ENCODE measurements at places on chromosomes 5 and 9.

DNA sequence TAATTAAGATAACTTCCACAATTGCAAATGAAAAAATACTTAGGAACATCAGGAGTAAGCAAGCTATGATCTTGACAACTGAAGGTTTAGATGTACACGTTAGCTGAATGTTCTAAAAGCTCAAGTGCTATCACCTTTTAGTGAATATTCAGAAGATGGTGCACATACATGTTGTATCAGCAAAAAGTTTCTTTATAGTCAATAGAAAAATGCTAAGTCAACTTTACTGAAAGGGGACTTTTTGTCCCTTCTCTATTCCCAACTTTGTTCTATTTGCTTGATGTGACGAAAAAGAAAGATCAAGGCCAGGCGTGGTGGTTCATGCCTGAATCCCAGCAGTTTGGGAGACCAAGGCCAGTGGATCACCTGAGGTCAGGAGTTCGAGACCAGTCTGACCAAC lies 7.6 kb upstream of the RGMB start:
- no peak for DNase-seq

DNA sequence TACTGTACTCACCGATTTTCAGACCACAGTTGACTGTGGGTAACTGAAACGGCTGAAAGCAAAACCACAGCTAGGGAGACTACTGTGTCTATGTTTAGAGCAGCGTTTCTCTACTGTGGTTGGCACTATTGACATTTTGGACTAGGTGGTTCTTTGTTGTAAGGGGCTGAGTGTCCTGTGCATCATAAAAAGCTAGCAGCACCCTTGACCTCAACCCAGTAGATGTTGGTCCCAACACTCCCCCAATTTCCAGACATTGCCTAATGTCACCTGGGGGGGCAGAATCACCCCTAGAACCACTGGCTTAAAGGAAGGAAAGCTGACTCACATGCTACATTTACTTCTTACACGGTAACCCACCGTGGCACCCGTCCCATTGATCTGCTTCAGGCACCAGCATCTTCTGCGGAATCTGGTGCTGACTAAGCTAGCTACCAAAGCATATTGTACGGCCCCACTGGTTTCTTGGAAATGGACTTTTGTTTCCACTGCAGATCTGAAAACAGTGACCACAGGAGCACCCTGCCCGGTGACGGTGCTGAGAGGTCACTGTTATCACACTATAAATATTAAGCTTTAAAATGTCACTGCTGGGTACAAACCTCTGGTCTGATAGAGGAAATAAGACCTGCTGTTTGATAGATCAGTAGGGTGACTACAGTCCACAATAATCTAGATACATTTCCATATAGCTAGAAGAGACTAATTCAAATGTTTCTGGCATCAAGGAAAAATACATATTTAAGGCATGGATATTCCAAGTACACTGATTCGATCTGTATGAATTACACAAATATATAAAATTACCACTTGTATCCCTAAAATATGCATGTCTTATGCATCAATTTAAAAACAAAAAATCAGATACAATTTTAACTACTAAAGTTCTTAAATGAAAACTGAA lies 151.4 kb downstream of the HSD17B3 start:
- no peak for DNase-seq

DNA sequence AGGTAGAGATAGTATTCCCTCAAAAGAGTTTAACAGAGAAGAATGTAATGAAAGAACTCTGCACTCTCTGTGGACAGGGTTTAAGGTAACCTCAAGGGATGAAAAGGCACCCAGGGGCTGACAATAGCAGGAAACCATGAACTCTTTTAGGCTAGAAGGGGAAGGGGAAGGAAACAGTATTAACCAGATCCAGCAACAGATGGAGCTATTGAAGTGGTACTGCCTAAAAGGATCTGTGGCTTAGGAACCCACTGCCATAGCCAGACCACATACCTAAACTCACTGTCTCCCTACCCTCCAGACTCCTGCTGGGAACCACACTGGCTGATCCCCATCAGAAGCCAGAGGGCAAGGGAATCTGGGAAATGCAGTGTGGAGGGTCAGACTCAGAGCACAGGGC lies 35.5 kb downstream of the PLGRKT start:
- no peak for DNase-seq

- DNase-seq: no peak
Observed at GRCh38 chr9:21153336-21154017, 11.8 kb upstream of the IFNW1 start.

DNA sequence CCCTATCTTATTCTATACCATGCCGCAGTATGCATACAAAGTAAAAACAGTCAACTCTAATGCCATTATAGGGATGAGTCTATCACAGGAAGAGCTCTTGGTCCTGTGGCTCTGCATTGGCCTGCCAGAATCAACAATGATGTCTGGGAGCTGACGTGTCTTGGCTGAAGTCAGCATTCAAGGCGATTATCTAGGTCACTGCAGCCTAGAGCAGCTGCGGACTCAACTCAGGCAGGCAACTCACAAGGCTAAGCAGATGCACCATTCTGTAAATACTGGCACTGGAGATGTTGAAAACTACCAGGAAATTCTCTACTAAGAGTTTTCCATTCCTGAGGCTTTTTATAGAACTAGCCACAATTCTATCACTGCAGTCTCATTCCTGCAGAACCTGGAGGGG lies 13.3 kb downstream of the SPATA9 start:
- no peak for DNase-seq

All from GM19239 (cell line).